Left ventricle myocardium superior (tissue), 1 donor: ENCODE measurements at places on chromosomes 6 and 20. TPM values are rescaled to one million over a fixed set of nuclear protein-coding genes. Genes with fewer than 3 reads are reported as not detected.

DNA sequence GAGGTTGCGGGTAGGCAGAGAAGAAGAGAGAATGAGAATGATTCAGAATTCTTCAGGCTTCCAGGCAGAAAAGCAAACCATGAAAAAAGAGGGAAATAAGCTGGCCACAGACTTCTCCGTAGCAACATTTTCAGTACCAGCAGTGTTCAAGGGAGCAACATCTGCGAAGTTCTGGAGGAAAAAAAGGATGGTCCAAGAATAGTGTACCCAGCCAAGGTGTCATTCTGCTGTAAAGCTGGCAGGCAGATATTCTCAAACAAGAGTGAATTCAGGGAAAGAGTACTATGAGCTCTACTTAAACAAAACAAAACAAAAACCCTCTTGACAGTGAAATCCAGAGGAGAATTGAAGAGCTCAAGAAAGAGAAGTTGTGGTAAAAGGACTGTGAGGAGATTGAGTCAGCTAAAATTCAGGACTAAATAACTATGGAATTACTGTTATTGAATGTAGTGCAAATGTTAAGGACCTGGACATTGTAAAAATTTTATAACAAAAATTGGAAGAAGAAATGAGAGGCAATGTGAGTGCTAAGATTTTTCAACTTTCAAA lies 86.5 kb downstream of the ATRN start:
- DNase-seq = no peak

DNA sequence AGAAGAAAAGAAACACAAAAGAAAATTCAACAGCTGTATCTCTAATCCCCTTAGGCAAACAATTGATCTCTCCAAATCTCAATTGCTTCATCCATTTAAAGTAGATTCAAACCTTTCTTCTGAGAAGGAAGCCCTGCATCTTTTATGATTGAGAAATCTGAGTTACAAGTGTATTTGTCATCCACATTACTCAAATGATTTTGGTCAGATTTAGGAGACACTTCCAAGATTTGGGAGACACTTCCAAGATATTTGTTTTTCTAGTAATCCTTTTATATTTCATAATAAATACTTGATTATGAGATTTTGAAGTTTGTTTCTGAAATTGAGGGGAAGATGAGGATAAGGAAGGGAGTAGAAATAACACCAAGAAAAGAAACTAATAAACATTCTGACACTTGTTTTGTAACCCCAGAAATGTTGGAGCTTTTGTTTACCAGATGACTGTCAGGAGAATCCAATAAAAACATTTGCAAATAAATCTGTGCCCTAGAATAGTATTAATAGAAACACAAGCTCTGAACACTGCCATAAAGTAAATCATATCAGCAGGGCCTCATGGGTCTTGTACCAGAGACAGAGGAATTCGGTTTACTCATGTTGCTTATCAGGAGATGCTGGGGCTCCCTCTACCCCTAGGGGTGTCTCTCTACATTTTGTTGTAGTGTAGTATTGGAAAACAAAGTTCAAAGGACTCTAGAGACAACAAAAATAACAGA lies 314.3 kb upstream of the NT5E start:
- no peak for DNase-seq

DNA sequence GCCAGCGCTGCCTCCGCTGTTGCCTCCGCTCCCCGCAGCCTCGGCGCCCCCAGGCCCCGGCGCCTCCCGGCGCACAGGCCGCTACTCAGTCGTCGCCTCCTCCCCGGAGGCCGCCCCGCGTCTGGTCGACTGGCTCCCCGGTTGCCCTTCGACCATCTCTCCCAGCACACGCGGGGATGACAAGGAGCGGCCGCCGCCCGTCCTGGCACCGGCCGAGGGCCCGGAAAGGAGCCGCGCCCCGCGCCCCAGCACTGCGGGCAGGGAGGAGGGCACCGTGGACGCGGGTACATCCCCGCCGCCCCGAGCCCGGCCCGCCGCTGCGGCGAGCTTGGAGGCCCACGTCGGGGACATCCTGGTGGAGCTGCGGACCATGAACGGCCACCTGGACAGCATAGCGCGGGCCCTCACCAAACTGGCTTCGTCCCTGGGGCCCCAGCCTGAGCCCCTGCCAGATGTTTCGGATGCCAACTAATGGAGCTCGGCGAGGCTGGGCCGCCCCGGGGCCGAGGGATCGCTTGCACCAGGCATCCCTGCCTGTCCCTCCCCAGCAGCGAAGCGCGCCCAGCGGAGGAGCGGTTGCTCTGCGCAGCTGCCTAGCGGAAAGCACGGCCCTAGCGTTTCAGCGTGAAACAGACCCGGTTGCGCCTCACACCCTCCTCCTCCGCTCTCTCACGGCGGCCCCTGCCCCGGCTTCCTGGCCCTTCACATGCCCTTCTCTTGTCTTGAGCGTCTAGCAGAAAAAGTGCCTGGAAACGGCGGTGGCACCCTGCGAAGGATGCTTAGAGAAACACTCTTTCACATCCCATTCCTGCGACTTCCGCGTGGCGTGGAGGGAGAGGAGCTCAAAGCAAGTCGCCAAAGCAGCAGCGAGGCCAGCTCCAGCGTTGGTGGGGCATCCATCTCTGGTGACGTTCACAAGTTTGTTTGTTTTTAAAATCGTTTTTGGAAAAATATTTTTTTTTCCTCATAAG lies 285.8 kb upstream of the SUPT3H start:
- DNase-seq = peak; percentile 51

The TMEM244 gene
- total RNA-seq = not detected

The TRIM10 gene
- total RNA-seq = not detected

The DEFB132 gene
- not detected for total RNA-seq

DNA sequence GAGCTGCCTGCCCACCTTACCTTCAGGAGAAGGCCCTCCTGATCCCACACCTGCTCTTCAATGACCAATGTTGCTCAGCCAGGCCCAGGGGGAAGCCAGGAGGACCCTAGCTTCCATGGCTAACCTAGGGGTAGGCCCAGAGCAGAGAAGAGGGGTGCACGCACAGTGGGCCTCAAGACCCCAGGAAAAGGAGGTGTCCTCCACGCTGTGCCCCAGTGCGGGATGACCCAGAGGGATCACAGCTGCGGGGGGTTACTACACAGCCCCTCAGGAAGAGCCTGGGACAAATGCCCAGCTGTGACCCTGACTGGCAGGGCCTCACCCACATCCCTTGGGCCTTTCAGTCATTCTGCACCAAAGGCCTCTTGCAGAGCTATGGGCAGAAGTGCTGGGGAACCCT lies 31.6 kb upstream of the APMAP start:
- no peak for DNase-seq
